ENCODE measurements at places on chromosomes 2 and 18.
A peak's percentile ranks its signal among the peaks of the same experiment; 100 is the strongest.

- no peak for DNase-seq
These were observed 948.8 kb downstream of the SOCS6 start for GRCh38 chr18:71237641-71238040.

DNA sequence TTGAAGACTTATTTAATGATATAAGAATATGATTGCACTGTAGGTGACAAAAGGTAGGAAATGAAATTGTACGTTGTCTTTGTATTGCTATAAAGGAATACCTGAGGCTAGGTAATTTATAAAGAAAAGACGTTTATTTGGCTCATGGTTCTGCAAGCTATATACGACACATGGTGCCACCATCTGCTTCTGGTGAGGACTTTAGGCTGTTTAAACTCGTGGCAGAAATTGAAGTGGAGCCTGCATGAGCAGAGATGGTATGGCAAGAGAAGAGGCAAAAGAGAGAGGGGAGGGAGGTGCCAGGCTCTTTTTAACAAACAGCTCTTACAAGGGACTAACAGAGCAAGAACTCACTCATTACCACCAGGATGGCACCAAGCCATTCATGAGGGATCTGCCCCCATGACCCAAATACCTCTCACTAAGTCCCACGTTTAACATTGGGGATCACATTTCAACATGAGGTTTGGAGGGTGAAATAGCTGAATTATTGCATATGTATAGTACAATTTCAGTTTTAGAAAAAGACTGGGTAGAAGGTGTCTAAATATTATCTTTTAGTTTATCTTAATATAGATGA, 86.8 kb downstream of the GULP1 start:
- no peak for DNase-seq

DNA sequence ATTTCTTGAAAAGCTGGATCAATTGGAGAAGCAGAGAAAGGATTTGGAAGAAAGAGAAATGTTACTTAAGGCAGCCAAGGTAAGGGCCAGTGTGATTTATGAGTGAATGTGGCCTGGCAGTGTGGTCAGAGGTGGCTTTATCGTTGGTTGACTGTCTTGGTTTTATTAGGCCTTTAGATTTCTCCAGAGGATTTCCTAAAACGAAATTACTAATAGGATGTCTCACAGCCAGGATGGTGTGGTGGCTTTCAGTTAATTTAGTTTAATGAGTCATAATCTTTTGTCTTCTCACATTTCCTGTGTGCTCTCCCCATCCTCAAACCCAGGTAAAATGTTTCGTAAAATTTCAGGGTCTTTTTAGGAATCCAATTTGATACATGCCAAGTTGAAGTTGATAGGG, 100.8 kb downstream of the TAF4B start:
- DNase-seq = no peak

DNA sequence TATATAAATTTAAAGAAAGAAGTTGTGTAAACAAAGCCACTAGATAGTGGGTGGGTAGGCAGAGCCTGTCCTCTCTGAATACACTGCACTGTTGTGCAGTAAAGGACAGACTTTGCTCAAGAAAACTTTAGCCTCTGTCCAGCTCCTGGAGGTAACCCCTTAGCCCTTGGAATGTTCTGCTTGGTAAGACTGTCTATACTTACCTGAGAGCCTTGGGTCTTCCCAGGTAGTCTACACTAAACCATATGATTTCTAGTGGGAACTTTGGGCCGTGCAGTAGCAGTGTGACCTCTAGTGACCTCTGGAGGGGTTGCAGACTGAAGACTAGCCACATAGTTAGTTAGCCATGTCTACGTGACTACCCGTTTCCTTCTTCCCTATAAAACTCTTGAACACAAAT, 678.3 kb upstream of the NRXN1 start:
- DNase-seq = no peak

- no peak for DNase-seq
These were observed 90.4 kb downstream of the NUP35 start for GRCh38 chr2:183214680-183215079.

GRCh38 chr2:208134928-208135586, 5.4 kb upstream of the CRYGC start:
- no peak for DNase-seq

GRCh38 chr2:68342470-68342869, 22.6 kb upstream of the PLEK start:
- DNase-seq = no peak

GRCh38 chr2:66189553-66189952, 245.4 kb upstream of the MEIS1 start:
- DNase-seq = peak; percentile 2

GRCh38 chr2:78420132-78420531, 605.4 kb upstream of the REG3G start:
- DNase-seq = no peak

DNA sequence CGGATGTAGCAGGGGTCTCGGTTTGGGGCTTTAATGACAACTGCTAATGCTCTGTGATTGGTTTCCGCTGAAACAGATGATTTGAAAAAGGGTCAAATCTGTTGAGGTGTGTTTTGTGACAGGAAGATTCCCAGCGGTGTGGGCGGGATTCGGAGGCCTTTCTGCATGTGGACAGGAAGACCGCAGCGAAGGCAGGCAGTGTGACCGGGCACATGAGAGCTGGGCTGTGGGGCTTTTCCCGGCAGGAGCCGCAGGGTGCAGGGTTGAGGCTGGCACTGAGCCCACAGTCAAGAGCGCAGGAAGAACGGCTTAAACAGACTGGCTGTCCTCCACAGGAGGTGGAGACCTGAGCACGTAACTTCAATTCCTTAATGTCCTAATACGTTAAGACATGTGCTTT, 180.0 kb upstream of the TPO start:
- no peak for DNase-seq

- DNase-seq = no peak
These were observed 31.2 kb downstream of the TFCP2L1 start for GRCh38 chr2:121253674-121254240.

GRCh38 chr2:230077851-230078547, 9.3 kb upstream of the SLC16A14 start:
- DNase-seq = no peak

DNA sequence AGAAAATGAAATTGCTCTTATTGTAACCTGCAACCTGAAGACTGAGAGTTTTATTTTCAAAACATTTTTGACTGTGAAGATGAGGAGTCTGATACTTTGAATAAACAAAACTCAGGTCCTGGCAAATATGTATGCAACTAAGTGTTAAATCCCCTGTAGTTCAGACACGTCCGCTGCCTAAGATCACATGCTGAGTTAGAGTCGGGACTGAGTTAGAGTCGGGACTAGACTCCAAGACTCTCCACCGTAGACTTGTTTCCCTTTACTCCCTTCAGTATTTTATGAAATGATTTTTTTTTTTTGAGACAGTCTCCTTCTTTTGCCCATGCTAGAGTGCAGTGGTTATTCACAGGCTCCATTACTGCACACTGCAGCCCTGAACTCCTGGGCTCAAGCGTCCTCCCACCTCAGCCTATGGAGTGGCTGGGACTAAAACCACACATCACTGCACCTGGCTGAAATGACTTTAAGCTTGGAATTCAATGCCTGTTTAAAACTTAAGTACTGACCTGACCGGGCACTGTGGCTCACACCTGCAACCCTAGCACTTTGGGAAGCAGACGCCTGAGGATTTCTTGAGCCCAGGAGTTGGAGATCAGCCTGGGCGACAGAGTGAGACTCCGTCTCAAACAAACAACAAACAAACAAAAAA, 28.0 kb upstream of the PMAIP1 start:
- DNase-seq = no peak

DNA sequence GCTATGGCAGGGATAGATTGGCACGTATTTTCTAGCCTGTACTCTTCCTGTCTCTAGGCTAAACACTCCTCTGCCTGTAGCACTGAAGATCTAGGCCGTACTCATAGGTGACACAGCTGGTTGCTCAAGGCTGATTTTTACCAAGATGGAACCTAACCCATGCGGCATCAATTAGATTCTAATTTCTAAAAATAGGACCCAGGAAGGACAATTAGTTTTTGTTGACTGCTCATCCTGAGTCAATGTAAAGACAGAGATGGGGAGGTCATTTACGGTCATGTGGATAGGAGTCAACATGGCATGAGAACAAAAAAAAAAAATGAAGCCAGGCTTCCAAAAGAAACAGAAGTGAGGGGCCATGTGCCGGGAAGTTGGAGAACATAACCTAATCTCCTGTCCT, 360.7 kb upstream of the ETAA1 start:
- no peak for DNase-seq

- no peak for DNase-seq
These were observed 90.1 kb downstream of the KLHL29 start for GRCh38 chr2:23475036-23475435.

DNA sequence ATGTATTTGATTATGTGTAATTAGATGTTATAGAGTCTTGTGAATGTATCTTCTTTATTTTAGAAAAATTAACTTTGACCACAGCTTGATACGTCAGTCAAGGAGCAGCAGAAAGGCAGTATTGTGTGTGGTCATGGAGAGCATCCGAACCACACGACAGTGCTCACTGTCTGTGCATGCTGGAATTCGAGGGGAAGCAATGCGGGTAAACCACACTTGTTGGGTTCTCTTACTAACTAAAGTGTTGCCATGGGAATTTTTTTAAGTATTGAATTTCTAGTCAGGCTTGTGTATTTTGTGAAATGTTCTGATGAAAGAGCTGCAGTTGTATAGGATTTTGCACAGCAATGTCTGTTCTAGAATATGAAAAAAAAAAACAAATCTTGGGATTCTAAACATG, 4.8 kb downstream of the PJVK start:
- no peak for DNase-seq

GRCh38 chr2:12716032-12716281, 779 bp upstream of the TRIB2 start:
- no peak for DNase-seq

GRCh38 chr2:202172439-202173211, 65.8 kb downstream of the SUMO1 start:
- DNase-seq = no peak

- no peak for DNase-seq
These were observed 169.3 kb upstream of the NXPH2 start for GRCh38 chr2:138949517-138949916.

- DNase-seq = no peak
These were observed 249.5 kb upstream of the FN1 start for GRCh38 chr2:215685238-215685990.

DNA sequence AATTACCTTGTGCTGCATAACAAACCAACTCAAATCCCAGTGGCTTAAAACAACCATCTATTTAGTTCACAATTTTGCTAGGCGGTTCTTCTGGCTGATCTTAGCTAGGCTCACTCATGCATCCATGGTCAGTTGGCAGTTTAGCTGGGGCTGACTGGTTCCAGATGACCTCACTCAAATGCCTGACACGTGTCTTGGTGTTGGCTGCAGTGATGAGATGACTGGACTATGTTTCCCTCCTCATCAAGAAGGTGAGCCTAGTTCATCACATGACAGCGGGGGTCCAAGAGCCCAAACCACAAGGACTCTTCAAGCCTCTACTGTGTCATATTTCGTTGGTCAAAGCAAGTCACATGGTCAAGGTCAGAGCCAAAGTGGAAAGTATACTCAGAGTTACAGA, 42.7 kb upstream of the ACTR3 start:
- DNase-seq = no peak

DNA sequence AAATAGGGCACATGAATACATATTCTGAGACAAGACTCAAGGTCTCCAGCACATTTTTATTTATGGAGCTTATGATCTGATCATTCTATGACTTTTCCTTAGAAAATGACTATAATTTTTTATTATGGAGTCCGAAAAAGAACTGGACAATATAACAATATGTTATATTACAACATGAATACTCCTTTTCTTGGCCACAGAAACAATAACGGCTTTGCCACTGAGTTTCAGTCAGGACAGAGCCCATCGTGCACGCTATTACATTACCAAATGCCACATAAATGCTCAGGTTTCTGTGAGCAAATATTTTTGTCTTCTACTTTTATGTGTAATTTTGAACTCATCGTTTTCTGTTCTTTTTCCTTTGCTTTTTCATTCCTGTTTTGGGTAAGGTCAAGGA, 509.2 kb upstream of the ZEB2 start:
- no peak for DNase-seq

DNA sequence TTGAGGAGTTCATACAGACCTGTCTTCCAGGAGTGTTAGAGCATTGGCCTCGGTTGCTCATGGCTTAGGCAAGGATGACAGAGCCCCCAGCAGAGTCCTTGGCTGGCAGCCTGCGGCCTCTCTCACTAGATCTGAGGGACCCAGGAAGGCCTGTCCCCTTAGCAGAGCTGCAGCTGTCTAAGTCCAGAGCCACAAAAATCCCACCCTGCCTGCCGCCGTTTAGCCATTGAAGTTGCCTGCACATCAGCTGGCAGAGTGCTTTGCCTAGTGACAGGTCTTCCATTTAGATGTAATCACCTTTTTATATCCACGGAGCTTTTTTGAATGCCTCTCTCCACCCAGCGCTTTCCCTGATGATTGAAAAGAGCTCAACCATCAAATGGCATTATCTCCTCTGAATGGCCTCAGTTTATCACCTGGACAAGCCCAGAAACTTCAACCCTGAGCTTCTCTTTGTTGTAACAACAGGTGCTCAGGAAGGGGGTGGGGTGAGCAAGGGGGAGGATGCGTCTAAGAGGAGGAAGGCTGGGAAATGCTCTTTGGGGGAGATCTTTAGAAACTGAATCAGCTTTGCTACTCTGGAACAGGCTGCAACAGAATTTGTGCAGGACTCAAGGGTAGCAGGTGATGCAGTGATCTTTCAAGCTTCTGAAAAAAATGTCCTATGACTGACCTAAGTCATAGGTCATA, 71.9 kb downstream of the TNP1 start:
- no peak for DNase-seq

DNA sequence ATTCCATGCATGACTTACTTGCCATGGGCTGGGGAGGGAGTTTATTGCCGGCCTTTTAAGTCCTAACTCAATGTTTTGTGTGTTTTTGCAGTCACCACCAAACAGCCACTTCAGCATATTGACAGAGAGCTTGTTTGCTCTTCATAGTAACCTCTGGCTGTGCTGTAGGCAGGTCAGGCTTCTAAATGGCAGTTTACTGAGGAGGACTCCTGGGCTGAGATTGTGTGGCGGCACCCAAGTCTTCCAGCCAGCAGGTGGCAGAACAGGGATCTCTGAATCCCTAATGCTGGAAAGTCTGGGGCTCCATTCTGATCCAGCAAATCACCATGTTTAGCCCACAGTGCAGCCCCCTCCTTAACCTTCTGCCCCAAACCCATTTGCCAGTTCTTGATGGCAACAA, 121.2 kb downstream of the CAPN13 start:
- DNase-seq = no peak

Data from fibroblast of skin of left quadriceps (primary cell).